ENCODE measurements at places on chromosomes 11 and 22. TPM values are rescaled to one million over a fixed set of nuclear protein-coding genes. Genes with fewer than 3 reads are reported as not detected.

The RFPL3 gene
- total RNA-seq = not detected

The TRIM5 gene
- total RNA-seq = 25.1 TPM

The ANO1 gene
- total RNA-seq = 2.7 TPM

The QSER1 gene
- total RNA-seq = 21.8 TPM

The ZNHIT2 gene
- total RNA-seq = 12.3 TPM

DNA sequence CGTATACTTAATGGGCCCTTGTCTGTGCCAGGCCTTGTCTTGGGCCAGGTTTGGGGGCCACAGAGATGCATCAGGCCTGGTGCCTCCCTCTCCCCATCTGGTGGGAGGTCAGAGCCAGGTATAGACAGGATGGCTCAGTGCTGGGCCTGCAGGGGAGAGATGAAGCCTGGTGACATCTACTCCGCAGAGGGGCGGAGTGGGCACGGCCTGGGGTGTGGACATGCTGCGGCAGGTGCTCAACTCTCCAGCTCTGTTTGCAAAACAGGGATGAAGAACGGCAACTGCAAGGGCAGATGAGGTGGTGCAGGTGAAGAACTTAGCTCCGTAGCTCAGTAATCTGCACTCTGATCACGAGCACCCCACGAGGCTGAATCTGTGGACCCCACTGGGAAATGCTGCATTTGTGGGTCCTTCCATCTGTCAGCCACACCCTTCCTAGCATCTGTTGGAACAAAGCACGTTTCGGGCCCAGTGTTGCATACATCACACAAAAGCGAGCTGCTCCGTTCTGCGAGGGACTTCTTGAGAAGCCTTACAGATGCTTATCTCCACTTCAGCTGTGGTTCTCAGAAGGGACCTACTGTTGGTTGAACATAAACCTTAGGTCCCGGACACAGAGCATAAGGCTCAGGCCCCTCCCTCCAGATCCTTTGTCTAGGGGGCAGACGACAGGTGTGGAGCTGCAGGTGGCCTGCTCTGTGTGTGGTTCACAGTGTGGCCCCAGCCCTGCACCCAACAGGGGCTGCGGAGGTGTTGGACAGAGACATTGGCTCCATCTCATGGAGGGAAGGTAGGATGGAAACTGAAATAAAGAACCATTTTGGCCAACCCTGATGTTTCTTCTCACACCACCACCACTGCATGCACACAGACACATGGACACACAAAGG, 78.3 kb downstream of the LRRC32 start:
- no peak for DNase-seq
